ENCODE measurements at places on chromosomes 7 and 10.

- no peak for DNase-seq
Measured at GRCh38 chr10:79144351-79145173, 75.8 kb downstream of the ZMIZ1 start.

GRCh38 chr10:7409045-7409731 is 1.6 kb downstream of the SFMBT2 start:
- no peak for DNase-seq

DNA sequence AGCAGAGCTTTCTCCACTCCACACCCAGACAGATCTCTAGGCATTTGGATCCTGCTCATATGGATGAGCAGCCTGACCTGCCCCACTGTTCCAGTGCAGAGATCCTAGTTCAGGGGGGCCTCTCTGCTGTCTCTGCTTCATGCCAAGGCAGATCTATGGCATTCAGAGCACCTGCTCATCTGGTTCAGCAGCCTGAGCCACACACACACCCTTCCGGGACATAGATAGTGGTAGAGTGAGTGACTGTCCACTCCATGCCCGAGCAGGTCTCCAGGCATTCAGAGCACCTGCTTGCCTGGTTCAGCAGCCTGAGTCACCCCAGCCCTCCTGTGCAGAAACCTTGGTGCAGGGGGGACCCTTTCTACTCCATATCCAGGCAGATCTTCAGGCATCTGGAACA is 54.3 kb upstream of the ZNF800 start:
- no peak for DNase-seq

GRCh38 chr7:156892081-156892800 is 742 bp downstream of the LMBR1 start:
- DNase-seq = peak; percentile 26

DNA sequence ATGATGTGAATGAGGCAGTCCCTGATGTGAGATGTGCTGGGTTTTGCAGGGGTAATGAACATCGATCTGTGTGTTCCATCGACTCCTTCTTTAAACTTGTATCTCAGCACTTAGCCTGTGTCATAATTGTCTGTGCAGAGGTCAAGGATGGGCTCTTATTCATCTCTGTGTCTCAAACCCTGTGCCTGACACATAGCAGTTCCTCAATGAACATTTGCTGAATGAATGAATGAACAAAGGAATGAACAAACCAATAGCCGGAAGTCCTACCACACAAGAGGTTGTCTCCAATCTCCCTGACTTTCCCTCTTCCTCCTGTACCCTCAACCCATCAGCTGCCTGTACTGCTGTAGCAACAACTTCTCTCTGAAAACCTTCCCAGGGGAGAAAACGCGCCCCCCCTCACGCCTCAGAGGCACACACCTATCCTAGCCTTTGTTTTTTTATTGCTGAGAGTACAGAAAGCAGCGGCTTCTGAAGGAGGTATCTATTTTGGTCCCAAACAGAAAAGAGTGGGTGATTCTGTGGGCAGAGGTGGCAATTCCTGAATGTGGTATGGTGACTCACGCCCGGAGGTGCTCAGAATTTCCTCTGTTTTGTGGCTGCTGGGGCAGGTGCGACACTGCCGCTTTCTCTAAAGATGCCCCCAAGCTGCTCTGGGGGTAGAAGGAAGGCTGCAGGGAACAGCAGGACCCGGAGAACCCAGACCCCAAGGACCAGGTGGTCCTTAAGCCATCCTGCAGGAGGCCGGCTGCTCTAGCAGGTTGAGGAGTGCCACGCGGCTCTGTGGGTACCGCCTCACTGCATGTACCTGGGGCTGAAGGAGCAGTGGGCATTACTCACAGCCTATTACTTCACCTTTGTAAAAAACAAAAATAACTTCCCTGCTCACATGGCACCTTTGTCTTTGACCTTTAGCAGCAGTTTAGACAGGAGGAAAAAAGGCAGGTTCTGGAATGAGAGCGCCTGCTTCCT is 9.6 kb downstream of the IL2RA start:
- DNase-seq = peak; percentile 45

DNA sequence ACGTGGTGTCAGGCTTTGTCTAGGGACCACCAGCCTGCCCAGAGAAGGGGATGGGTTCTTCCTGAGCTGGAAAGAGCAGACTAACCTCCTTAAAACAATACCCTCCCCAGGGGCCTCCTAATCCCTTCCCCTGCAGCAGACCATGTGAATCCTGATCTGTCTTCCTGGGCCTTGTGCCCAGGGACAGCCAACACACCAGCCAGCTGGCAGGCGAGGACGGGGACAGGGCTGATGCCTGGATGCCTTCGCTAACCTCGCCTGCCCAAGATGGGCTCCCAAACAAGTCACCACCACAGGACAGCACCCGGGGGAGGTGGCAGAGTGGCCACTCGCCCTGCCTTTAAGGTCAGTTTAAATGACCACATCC is 17.6 kb downstream of the PODXL start:
- no peak for DNase-seq

GRCh38 chr10:124417895-124418725 is 613 bp downstream of the OAT start:
- peak; percentile 1 for DNase-seq

- DNase-seq = no peak
Measured at GRCh38 chr7:23594879-23595604, 2.1 kb upstream of the CCDC126 start.

DNA sequence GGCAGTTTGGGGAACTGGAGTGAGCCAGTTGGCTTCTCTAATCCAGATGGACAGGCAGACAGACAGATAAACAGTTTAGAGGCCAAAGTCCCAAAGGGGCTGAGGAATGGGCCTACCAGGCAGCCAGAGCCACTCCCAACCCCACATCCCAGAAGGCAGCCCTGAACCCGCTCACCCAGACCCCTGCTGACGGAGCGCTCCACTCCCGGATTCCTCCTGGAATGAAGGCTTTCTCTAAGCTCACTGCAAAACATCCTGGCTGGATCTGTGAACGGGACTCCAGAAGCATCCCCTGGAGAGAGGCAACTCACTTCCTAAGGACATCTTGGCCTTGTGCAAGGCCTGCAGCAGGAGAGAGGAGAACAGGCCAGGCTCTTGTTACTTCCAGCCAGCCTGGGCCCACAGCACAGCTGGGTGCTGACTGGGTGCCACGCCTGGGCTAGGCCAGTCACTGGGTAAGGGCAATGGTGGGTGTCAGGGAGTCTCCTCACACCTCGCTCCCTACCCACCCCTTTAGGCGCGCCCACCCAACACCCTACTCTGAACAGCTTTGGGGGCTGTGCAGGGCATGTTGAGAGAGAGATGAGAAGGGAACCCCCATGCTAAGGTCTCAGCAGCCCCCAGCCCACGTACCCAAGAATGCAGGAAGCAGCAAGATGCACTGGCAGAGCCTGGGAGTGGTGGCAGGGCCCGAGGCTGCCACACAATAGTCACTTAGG is 168.6 kb upstream of the ZMIZ1 start:
- no peak for DNase-seq

- DNase-seq = no peak
Measured at GRCh38 chr10:89554433-89554832, 19.0 kb upstream of the SLC16A12 start.

DNA sequence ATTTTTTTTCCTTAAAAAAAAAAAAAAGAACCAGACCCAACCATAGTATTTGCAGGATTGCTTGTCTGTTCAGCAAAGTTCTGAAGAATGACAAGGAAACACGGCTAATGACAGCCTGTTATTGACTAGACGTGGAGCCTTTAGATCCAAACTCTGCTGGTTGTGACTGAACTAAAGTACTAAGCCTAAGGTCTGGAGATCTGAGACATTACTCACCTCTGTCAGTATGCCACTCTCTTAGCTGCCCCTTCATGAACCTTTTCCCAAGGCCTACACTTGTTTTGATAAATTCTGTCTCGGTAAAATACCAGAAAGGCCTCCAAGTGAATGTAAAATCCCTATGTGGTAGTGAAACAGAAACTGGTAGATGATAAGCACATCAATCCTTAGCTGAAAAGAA is 101.0 kb downstream of the CABCOCO1 start:
- no peak for DNase-seq

DNA sequence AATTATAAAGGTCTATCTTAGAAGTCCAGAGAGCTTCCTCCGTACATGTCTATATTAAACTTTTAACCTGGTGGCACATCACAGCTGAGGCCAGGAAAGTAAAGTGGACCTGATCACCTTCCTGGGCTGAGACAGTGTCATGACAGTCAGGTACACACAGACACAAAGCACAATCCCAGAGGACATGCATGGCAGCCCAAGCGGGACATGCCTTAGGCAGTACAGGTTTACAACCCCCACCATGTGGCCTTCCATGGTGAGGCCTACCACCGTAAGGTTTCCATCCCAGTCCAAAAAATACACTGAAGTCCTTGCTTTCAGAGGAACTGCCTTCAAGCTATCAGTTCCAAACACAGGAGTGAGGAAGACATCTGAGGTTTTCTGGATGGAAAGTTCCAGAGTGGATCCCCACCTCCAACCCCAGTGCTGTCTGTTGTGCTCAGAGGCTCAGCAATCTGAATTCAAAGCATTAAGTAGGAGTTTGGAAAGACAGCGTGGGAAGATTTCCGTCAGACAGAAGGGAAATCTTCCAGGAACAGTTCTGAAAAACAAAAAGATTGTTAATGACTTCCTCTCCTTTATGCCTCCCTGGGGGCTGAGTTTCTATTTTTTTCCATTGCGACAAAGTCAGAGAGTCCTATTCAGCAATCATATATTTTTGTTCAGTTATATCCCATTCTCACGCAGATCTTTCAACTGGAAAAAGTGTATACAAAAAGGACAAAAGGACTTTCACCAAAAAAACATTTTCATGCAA is 20.1 kb downstream of the IFIT3 start:
- DNase-seq = no peak

DNA sequence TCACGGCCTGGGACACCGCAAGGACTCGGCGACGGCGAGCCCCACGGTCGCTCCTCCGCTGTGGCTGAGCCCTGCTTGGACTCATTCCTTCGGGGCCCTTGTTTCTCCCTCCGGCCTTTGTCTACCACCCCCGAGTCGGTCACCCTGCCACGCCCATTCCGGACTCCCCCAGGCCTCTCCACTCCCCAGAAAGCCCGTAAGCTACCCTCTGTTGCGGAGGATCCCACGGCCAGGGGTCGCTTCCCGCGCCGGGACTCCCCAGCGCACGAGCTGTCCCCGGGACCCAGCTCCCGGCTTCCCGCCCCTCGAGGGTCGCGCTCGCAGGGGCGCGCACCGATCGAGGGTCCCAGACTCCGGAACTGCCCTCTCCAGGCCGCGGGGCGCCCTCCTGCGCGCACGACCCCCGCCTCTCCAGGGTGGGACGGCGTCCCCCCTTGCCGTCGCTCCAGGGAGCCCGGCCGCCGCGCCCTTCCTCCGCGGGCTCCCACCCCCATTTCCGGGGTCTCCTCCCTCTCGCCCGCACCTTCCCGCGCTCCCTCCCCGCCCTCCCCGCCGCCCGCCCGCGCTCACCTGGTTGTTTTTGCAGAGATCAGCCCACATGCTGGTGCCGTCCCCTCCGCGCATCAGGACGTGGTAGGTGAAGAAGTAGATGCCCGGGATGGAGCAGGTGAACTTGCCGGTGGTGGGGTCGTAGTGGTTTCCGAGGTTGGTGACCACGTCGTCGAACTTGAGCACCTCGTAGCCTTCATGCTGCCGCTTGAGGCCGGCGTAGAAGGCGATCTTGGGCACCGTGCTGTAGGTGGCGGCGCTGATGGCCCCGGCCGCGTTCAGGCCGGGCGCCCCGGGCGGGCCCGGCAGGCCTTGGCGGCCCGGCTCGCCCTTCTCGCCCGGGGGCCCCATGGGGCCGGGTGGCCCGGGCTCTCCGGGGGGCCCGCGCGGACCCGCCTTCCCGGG is 1.5 kb downstream of the C1QL3 start:
- DNase-seq = no peak

GRCh38 chr10:130206216-130206737 is 70.1 kb downstream of the GLRX3 start:
- DNase-seq = no peak

DNA sequence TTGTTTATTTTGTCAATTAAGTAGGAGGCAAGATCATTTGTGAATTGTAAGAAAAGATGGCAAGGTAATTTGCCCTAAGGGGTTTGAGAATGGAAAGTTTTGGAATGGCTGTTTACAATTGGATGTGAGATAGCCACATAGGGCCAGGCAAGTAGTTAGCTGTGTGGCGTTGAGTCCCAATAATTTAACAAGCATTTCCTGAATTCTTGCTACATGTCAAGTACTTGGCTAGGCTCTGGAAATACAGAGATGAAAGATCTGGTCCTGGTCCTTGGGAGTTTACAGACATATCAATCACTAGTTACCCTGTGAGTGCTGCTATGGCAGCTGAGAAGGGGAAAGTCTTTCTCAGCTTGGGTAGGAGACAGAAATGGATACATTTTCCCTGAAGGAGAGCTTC is 401.6 kb downstream of the SUGCT start:
- DNase-seq = no peak

- no peak for DNase-seq
Measured at GRCh38 chr10:100742076-100742771, 3.2 kb upstream of the PAX2 start.

DNA sequence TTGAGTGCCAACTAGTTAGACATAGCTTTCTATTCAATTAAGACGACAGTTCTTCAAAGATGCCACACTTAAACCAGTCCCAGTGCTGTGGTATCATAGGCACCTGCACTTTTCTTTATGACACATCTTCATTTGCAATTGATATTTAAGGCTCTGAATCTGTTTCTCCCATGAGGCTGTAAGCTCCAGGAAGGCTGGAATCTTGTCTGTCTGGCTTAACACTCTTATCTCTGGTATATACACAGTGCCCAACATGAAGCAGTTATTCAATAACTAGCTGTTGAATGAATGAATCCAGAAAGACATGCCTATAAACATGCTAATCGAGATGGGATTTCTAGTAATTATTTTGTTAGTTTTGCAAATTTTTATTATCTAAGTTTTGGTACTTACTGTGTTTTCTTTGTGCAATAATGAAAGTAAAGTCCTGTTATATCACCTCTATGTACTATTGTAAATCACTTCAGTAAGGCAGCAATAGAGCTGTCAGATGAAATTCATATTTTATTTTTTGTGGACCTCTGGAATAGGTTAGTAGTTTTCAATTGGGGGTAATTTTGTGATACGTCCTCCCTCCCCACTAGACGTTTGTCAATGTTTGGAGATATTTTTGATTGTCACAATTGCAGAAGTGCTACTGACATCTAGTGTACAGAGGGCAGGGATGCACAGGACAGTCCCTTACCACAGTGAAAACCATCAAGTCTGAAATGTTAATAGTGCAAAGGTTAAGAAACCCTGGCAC is 51.3 kb upstream of the STEAP4 start:
- DNase-seq = no peak

- no peak for DNase-seq
Measured at GRCh38 chr10:49024484-49024883, 84.8 kb upstream of the LRRC18 start.

DNA sequence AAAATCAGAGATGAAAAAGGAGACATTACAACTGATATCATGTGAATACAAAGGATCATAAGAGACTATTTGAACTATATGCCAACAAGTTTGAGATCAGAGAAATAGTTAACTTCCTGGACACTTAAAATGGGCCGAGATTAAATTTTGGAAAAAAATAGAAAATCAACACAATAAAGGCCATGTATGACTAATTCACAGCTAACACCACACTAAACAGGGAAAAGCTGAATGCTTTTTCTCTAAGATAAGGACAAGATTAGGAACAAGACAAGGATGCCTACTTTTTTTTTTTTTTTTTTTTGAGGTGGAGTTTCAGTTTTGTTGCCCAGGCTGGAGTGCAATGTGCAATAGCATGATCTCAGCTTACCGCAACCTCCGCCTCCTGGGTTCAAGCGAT is 151.4 kb upstream of the MAGI2 start:
- DNase-seq = no peak
